ENCODE measurements at places on chromosomes 4 and X.
A peak's percentile ranks its signal among the peaks of the same experiment; 100 is the strongest.

- peak; percentile 11 for DNase-seq
These were observed 21.2 kb upstream of the SYNPO2 start for GRCh38 chr4:118867311-118868067.

DNA sequence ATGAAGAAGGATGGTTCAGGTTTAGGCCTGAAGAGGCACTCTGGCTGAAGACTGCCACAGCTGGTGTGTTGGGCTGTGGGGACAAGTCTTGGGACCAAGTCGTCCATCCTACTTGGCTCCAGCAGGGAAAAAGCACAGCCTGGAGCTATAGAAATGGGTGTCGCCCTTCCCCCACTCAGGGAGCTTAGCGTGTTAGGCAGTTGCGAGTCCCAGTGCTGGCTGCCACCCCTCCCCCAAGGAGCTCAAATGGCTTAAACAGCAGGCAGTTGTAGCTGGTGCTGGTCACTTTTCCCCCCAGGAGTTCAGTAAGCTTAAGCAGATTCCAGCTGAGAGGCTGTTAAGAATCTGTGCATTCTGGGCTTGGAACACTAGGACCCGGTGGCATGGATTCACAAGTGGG lies 319.5 kb upstream of the POF1B start:
- DNase-seq, result no peak

GRCh38 chr4:15901007-15901406 lies 37.5 kb downstream of the FGFBP1 start:
- no peak for DNase-seq

GRCh38 chr4:166045457-166045856 lies 172.4 kb downstream of the TLL1 start:
- no peak for DNase-seq

- no peak for DNase-seq
These were observed 12.8 kb downstream of the MECP2 start for GRCh38 chrX:154084449-154085300.

- DNase-seq, result no peak
These were observed 104.1 kb downstream of the TNIP2 start for GRCh38 chr4:2651998-2652397.

DNA sequence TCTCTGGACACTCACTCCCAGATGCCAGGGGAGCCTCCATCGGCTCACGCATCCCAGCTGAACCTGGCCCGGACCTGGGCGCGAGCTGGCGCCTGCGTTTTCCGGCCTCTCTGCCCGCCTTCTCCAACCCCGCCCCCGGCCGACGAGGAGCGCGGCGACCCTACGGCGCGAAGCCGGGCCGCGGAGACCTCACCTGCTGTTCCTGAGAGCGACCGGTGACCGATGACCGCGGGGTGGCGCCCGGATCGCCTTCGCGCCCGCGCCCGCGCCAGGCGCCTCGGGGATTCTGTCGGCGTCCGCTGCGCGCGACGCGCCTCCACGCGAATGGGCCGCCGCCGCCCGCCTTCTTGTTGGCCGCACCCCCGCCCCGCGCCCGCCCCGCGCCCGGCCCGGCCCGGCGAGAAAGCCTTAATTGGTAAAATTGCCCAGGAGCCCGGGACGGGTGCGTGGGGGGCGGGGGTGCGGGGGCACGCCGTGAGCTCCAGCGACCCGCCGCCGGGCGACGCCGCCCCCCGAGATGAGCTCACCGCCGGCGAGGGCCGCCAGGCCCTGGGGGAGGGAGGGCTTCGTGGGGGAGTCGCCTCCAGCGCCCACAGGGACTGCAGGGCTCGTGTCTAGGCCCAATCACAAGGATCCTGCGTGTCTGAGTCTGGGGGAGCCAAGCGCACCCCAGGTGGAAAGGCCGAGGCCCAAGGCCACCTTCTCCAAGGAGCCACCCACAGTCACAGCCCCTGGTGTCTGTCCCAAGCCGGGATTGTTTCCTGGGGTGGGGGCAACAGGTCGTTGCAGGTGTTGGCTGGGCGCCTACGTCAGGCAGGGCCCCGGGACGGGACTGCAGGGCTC lies at the start of gene FLNA:
TSS of gene FLNA (minus strand) at position 322 of the 843 bp plus-strand sequence. CDS start 3,389 bp downstream, outside the sequence.
- DNase-seq, result no peak

DNA sequence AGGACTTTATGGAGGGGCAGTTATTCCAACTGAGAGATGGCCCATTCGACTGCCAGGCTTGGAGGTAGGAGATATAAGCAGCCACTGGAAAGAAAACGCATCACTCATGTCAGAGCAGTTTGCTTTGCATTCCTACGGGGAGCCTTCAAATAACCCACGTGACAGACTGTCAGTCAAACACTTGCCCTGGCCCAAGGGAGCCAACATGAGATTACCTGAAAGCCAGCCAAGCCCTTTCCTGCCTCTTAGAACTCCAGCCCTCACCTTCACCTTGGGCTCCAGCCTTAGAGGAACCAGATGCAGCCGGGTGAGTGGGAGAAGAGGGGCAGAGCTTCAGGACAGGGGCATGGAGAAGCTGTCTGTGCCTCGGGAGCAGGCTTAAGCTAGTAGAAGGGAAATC lies 95.3 kb upstream of the CXCL13 start:
- DNase-seq, result no peak

DNA sequence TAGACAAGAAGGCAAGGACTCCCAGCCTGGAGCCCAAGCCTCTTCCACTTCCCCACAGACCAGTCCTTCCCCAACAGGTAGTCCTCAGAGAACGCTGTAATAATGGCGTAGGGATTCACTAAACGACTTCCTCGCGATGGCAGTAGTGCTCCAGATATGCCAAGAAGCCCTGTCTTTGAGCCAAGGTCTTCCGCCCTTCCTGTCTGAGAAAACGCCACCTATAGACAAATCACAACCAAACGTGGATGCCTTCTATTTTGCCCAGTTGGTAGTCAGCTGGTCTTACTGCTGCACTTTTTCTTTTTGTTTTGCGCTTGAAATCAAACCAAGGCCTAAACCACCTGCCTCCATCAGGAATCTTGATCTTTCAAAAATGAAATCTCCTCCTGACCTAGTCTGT lies 203.3 kb downstream of the OR13H1 start:
- DNase-seq, result peak; percentile 40

DNA sequence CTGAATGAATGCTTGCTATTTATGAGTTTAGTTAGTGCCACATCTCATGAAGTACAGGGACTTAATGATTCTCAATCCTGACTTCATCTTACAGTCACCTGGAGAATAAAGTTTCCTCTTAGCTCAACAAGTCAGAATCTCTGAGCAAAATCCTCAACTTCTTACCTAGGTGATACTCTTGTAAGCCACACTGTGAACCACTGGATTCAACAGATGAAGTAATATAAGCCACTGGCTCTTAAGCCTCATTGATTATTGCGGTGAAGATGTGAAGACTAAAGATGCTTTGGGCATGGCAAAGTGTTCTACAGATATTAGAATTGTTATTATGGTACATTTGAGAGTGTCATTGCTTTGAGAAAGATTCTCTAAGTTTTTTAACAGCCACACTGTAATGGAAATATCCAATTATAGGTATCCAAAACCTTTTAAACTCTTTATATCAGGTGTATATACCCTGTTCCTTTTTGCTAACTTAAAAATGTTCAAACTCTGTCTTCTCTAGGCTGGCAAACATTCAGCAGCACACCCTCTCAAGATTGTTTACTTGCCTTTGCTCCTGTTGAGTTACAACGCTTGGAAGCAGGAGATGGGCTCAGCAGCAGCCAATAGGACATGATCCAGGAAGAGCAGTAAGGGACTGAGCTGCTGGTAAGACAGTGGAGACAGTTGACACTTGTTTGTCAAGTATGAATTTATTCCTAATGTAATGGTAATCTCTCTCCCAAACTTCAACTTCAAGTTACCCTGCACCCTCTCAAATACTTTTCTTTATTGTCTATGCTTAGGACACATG lies 43.4 kb downstream of the TET2 start:
- DNase-seq, result no peak

DNA sequence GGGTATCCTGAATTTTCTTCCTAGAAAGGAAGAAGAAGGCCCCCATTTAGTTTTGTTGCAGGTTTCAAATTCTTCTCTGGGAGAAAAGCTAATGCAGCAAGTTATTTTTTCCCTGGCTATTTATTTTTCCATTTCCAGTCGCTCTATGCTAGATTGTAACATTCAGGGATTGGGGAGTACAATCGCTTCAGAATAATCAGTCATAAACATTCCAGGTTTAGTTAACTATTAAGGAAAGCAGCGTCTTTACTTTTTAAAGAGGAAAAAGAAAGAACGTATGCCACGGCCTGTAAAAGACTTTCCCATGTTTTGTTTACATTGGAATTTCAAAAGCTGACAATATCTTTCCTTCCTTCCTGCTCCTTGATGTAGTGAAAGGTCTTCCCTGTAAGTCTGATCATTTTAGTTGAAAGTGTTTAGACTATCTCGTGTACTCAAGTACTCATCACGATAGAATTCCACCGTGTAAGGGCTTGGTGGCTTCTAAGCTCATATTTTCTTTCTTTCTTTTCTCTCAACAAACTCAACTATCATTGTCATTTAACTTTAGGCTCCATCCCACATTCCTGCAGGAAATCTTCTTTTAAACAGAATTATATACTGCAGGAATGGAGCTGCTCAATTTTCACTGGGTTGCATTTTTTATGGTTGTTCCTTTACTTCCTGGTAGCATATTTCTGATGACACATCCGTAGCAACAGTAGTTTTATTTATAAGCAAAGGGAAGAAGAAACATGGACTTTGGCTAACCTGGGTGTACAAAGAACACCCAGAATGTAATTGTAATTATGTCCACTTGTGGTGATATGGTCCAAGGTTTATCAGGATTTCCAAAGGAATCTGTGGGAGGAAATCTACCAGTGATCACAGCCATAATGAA lies 213.1 kb upstream of the FAT1 start:
- peak; percentile 77 for DNase-seq

GRCh38 chr4:65508168-65508567 lies 162.1 kb downstream of the EPHA5 start:
- peak; percentile 5 for DNase-seq

DNA sequence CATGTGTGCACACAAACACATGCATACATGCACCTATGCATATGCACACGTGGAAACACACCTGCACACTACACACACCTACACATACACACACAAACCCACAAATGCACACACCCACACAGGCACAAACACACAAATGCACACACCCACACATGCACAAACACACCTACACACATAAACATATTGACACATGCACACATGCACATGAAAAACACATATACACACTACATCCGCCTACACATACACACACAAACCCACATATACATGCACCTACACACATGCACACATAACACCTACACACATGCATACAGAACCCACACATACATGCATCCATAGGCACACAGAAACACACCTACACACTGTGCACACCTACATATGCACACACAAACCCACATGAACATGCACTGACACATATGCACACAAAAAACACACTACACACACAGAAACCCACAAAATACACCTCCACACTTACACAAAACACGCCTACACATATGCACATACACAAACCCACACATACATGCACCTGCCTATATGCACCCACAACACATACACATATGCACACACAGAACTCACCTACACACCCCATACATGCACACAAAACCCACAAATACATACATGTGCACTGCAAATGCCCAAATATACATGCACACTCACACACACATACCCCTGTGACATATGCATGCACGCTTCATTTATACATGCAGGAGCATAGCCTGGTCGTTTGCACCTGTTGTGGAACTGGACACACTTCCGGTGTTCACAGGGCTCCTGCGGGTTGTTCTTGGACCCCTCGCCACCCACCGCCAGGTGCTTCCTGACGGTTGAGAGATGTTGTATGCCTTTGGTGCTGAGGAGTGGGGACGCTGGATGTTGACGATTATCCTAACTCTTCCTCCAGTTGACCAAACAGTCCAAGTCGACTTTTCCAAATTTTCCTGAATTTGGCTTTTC lies 22.1 kb downstream of the CD99 start:
- DNase-seq, result no peak

GRCh38 chr4:38723726-38724474 lies 58.9 kb downstream of the TLR10 start:
- peak; percentile 4 for DNase-seq

DNA sequence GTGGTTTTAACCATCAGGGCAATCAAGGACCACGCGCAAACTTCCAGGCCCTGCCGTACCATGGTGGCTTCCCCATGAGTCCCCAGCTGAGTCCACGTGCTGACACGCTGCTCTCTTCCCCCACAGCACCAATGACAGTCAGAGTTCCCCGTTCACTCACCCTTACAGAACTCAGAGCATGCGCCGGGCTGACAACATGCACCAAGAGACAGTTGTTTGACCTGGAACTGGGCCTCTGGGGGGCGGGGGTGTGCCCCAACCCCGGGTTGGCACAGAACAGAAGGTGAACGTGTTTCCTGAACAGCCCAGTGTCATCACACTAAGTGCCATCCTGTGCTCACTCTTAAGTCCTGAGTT lies 29.4 kb downstream of the IRF2 start:
- no peak for DNase-seq

GRCh38 chr4:160927311-160927710 lies 1236.5 kb downstream of the FSTL5 start:
- DNase-seq, result no peak

GRCh38 chr4:77959566-77960338 lies 97.1 kb downstream of the MRPL1 start:
- DNase-seq, result peak; percentile 36

DNA sequence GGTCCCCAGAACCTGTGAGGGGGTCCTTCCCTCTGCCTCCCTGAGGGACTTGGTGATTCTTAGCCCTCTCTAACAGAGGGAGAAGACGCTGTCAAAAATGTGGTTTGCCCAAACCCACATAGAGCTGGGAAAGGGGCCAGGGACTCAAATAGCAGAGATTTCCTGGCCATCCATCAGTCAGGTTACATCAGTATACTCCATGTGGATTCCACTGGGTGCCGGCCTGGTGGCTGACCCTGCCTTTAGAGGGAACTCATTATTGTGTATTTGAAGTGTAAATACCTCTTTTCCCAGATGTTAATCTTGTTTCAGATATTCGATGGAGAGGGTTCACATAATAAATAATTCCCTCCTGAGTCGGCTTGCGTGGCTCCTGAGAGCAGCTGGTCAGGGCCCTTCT lies 130.3 kb downstream of the TBL1X start:
- peak; percentile 39 for DNase-seq

GRCh38 chrX:15849555-15849954 lies 5.1 kb downstream of the AP1S2 start:
- DNase-seq, result peak; percentile 21

- DNase-seq, result no peak
These were observed 24.9 kb upstream of the HUWE1 start for GRCh38 chrX:53711436-53711835.

GRCh38 chrX:123731258-123731986 lies 1.4 kb downstream of the THOC2 start:
- peak; percentile 11 for DNase-seq

DNA sequence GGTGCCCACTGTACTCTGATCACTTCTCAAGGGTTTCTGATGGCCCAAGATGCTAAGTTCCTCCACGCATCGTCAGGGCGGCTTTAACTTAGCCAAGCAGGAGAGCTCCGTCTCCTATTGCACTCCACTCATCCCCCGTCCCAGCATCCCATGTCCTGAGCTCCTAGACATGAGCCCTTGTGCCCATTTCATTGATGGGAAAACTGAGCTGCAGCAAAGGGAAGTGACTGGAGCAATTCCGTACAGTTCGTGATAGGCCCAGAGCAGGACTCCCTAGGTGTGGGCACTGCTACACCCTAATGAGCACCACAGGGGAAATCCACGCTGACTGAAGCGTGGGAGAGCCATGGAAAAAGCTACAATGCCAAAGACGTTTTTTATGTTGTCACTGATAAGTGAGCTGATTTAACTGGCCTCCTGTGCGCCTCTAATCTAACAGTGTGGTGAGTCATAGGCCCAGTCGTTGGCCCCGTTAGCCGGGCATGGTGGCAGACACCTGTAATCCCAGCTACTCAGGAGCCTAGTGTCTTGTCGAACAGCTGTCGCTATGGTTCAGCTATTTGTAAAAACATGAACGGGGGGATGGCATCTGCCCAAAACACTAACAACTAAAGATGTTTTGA lies 14.9 kb downstream of the NSDHL start:
- DNase-seq, result no peak
